ENCODE measurements at places on chromosomes 2 and 18.

GRCh38 chr2:178523596-178524134, 43.4 kb downstream of the PLEKHA3 start:
- no peak for DNase-seq

DNA sequence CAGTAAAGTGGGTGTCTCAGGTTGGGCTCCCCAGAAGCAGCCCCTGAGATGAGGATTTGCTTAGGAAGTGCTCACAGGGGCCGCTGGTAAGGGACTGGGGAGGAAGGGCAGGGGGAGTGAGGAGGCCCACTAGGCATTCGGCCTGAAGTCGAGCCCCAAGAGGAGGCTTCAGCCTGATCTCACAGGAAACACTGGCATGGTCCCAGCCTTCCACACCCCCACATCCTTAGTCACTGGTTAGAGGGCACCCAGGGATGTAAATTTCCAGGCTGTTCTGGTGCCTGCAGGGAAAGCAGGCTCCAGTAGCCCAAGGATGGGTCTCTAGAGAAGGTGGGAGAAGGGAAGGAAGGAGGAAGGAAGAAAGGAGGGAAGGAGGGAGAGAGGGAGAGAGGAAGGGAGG, 22.4 kb upstream of the KCNK3 start:
- DNase-seq, result no peak

- no peak for DNase-seq
Observed at GRCh38 chr18:2302628-2303516, 268.4 kb downstream of the METTL4 start.

- no peak for DNase-seq
Observed at GRCh38 chr2:72291059-72291458, 143.4 kb upstream of the CYP26B1 start.

DNA sequence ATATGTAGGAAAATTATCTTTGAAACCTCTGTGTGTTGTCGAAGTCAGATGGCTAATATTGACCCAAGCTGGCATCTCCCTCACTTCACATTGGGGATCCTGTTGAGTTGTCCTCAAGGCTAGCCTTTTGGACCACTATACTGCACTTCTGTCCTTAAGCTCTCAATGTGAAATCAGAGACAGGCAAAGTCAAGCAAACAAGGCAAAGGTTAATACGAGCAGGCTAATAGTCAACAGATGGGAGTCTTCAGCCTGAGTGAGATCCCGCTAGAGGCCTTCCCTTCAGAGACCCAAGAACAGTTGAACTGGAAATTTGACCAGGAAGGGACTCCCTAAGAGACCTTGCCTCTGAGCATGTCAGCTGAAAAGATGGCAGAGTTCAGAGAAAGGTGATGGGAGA, 475.4 kb downstream of the PARD3B start:
- DNase-seq, result no peak

GRCh38 chr2:187312718-187313282, 135.3 kb downstream of the CALCRL start:
- DNase-seq, result no peak

- DNase-seq, result no peak
Observed at GRCh38 chr2:56981554-56981953, 797.8 kb downstream of the CCDC85A start.

- no peak for DNase-seq
Observed at GRCh38 chr2:198117406-198118041, 313.1 kb downstream of the PLCL1 start.

DNA sequence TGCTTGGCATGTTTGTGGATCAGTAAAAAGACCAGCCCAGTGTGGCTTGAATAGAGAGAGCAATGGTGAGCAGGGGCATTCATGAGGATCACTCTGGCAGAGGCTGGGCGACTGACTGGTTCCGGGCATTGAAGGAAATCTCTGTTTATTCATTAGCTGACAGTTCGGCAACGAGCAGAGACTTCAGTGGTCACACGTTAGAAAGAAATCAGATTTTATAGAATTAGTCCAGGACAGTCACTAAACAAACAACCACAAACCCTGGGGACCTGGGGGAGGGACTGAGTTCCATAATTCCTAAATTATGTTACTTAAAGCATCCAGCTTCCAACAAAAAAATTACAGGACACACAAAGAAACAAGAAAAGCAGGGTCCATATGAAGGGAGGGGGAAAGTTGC, 72.5 kb downstream of the NOL10 start:
- no peak for DNase-seq

- DNase-seq, result no peak
Observed at GRCh38 chr2:198114064-198114463, 309.7 kb downstream of the PLCL1 start.

DNA sequence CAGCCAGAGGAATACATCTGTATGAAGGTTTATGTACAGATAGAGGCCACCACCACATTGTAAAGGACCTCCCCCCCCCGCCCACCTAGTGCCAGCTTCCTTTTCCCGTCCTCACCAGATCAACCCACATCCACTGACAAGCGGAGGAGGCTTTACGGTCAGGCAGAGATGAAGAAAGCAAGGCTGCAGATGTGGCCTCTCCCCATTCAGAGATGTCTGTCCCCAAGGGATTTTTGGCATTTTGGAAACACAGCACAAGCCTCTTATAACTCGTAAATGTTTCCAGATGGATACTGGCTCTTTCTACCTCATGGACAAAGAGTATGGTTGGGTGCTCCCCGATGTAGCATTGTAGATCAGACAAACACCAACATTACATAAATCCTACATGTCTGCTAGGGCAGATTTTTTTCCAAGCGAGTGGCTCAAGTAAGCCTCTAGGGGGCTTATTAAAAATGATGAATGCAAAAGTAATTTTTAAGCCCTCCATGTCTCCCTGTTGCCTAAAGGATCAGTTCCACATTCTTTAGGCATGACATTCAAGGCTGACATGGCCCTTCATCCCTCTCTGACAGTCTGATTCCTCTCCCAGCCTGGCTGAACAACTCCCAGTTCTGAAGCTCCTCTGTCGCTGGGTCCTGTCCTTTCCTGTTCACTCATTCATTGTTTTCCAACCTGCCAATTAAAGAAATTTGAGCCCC, 11.7 kb downstream of the VIT start:
- no peak for DNase-seq

- DNase-seq, result no peak
Observed at GRCh38 chr2:160220545-160221009, 20.5 kb upstream of the ITGB6 start.

GRCh38 chr18:48932822-48933510, 17.8 kb downstream of the SMAD7 start:
- DNase-seq, result no peak

GRCh38 chr2:141323571-141323970, 807.2 kb downstream of the LRP1B start:
- DNase-seq, result no peak

- no peak for DNase-seq
Observed at GRCh38 chr2:30037016-30037415, 109.8 kb upstream of the YPEL5 start.

DNA sequence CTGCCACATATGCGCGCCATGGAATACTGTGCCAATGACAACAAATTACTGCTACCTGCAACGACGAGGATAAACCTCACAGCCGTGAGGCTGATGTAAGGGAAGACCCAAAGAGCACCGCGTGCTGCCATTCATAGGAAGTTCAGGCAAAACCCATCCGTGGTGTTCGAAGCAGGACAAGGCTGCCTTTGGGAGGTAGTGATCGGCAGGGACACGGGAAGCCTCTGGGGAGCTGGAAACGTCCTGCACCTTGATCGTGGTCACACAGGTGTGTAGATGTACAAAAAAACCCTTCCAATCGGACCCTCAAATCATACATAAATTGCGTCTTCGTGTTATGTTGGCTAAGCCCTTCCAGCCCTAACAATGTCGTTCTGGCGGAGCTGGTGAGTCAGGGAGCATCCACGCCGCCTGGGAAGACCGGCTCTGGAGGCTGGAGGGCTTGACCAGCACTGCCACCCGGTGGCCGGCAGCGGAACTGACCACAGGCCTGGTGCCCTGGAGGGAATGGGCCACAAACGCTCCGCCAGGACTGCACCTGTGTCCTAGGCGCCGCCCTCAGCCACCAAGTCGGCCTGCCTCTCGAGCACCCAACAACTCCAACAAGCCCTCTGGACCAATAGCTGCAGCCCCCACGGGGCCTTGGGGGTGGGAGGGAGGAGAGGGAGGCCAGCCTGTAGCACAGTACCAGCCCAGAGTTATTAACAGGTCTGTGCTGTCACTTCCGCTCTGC, 4.1 kb upstream of the NEURL3 start:
- peak; percentile 66 for DNase-seq

- no peak for DNase-seq
Observed at GRCh38 chr2:213627835-213628460, 343.7 kb downstream of the SPAG16 start.

- no peak for DNase-seq
Observed at GRCh38 chr2:25490217-25490616, 148.5 kb upstream of the DNMT3A start.

DNA sequence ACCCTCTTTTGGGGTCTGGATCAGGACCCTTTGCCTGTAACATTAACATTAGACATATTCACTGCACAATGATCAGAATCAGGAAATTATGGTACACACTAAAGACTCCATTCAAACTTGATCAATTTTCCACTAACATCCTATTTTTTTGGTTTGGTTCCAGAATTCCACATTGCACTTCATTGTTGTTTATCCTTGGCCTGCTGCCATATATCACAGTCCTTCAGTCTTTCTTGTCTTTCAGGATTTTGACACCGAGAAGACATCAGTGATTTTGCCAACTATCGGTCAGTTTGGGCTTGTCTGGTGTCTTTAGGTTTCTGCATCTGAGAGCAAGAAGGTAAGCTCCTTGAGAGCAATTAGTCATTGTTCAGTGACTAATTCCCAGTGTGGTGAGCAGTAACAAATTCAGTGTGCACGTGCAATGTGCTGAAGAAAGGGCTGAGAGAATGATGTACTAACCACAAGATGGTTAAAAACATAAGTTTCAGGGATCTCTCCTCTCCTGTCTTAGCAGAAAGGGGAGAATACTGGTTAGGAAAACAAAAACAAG, 23.5 kb downstream of the MARCHF4 start:
- no peak for DNase-seq

DNA sequence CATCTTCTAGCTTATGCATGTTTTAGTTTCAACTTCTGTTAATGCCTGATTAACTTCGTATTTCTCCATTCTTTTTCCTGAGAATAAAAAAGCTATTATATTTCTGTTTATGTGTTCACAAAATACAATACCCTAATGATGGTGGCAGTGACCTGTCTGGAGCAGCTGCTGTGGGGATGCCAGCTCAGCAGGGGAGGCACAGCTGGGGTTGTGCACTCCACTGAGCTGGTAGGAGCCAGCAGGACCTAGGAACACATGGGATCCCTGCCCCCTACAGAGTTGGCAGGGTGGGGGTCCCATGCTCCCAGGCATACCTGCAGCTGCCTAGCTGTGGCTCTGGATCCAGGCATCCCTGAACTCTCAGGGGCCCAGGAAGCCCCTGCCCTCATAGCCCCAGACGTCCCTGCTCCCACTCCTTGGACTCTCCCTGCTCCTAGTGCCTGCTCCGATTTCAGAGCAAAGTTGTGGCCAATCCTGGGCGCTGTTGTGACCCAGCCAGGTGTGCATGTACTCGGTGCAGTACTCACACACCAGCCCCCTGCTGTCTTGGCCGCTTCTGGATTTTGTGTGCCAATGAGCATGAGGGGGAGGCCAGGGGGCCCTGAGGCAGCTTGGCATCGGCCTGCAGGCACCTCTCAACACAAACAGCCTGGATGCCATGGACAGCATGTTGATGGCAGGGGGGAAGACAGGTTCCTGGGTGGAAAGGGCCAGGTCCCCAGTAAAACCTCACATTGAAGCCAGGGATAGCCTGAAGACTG, 546.0 kb downstream of the ZNF804A start:
- DNase-seq, result no peak

DNA sequence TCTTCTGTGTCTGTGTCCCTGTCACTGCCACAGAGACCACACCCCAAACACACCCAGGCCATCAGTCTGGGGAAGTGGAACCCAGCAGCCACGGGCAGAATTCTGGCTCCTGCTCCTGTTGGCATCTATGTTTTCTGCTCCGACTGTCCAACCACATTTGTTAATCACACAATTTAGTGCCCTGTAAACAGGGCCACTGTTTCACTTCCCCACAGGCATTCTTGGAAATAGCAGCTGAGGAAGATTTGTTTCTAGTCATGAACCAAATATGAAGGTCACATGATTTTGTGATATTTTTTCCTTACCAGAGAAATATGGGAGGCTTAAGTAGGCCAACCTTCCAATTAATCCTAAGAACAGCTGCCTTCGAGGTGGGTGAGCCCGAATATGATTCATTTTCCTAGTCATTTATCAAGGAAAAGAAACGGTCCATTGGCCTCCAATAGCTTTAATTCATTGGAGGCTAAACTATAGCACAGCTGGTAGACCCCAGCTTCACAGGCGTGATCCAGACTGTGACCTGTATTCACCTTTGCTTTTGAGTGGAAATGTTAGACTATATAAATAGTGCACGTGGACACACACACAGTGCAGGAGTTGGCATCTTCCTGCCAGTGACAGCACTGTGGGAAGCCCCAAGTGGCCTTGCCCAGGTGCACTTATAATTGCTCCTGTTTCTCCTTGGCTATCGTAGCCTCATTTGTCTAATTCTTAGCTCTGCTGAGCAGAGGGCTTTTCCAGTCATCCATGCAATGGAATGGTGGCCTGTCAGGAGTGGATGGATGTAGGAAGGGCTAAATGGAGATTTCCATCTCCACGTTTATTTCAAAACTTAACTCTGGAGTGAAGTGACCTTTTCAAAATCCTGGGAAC, 267.9 kb downstream of the LPIN1 start:
- DNase-seq, result no peak

- DNase-seq, result no peak
Observed at GRCh38 chr2:73081181-73081671, 9.7 kb upstream of the SFXN5 start.

- DNase-seq, result no peak
Observed at GRCh38 chr2:123085484-123085883, 939.6 kb upstream of the CNTNAP5 start.

DNA sequence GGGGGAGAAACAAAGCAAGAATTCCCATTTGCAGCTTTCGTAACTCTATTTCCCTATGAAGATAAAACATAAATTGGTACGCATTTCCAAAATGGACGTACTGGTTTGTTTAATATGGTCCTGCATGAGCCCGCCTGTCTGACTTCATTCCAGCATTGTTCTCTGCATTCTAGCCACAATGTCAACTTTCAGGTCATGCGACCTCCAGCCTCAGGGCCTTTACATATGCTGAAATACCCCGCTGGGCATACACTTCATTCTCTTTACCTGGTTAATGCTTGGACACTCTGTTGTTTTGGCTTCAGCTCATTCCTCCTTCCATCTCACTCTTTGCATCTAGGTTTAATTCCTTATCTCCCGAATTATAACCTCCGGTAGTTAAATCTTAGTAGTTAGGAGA, 103.7 kb upstream of the DNMT3A start:
- DNase-seq, result no peak
